ENCODE measurements at places on chromosomes 7 and 10.

DNA sequence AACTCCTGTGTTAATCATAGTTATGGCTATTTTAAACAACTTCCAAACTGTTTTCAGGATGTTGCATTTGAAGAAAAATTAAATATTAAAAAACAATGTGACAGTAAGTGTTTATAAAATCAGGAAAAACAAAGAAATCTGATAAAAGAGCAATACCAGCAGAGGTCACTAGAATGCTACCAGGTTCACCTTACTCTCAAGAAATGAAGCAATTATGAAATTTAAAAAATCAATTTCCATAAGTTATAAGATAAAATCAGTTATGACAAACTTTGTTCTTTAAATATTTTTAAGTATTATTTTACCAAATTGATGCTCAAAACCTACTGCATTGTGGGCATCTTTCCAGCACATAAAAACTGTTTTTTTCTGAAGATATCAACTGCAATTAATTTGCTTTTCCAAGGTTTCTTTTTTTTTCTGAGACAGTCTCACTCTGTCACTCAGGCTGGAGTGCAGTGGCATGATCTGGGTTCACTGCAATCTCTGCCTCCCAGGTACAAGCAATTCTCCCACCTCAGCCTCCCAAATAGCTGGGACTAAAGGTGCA is 50.7 kb upstream of the RHEB start:
- peak; percentile 48 for DNase-seq

DNA sequence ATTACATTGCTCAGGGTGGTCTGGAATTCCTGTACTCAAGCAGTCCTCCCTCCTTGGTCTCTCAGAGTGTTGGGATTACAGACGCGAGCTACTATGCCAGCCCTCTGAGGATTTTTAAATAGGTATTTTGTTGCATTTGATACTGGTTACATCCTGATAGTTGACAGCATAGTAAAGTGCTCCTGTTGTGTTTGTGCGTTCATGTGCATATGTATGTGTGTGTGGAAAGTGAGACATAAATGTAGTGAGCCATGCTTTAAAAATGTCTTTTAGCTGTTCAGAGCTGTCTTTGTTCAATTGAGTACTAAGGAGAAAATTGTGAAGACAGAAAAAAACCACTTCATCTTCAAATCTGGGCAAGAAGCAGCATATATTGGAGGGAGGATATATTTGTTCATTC is 27.8 kb downstream of the ZNRF2 start:
- DNase-seq, result no peak

DNA sequence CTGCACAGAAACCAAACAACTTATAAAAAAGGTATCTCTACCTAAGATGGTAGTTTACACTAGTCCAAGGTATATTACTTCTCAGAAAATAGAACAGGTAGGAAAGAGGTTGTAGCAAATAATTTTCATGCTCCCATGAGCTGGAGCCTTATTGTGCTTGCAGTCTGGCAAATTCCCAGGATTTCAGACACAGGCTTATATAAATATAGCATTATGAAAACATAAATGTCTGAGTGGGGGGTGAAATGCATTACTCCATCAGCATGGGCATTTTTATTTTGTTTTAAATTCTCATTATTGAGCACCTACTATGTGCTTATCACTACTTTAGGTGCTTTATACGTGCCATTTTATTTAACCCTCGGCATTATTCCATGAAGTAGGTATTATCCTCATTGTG is 83.0 kb upstream of the PHYHIPL start:
- DNase-seq, result no peak

DNA sequence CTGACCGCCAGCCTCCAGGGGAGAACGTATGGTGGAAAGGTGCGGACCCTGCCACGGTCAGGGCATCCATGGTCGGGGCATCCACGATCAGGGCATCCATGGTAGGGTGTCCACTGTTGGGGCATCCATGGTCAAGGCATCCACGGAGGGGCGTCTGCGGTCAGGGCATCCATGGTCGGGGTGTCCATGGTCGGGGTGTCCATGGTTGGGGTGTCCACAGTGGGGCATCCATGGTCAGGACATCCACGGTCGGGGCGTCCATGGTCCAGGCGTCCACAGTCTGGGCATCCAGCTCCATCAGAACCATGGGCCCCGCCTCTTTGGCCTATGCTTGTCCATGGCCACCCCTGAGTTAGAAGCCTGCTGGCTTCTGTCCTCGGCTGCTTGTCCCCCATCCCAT is 148.1 kb downstream of the ADARB2 start:
- DNase-seq, result no peak

DNA sequence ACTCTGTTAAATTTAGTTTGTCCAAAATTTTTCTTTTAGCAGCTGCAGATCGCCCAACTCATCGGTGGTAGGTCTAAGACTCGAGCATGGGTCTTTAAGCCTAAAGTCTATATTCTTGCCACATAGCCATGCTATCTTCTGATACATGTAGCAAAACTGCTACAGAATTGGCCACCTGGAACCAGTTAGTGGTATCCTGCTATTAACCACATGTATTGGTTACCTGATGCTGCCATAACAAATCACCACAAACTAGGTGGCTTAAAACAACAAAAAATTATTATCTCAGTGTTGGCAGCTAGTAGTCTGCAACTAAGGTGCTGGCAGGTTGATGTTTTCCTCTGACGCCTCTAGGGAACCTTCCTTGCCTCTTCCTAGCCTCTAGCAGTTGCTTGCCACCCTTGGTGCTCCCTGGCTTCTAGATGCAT is 96.7 kb upstream of the PIK3CG start:
- DNase-seq, result no peak

DNA sequence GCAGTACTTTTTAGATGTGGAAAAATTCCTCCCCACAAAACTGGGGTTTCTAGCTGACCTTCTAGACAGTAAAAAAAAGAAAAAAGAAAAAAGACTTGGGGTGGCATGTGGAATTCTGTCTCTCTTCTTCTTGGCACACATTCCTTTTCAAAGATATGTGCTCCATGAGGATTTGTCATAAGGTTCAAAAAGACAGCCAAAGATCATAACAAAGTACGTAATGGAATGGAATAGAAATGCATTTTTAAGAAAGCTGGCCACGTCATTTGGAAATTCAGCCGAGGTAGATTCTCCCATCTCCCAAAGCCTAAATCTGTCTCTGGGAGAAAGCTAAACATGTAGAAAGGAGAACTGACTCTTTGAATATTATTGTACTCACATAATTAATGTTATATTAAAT is 381.3 kb upstream of the NFE2L3 start:
- DNase-seq, result no peak

DNA sequence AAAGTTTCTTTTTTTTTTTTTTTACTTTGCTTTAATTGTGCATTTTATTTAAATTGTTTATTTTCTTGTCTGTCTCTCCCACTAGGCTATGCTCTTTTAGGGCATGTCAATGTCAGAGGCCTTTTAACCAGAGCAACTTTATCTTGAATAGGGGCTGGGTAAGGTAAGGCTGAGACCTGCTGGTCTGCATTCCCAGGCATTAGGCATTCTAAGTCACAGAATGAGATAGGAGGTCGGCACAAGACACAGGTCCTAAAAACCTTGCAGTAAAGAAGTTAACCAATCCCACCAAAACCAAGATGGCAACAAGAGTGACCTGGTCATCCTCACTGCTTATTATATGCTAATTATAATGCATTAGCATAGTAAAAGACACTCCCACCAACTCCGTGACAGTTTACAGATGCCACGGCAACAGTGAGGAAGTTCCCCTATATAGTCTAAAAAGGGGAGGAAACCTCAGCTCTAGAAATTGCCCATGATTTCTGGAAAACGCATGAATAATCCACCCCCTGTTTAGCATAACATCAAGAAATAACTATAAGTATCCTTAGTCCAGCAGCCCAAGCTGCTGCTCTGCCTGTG is 47.0 kb upstream of the FRMD4A start:
- no peak for DNase-seq

GRCh38 chr7:78080241-78080640 is 281.7 kb downstream of the PHTF2 start:
- no peak for DNase-seq

DNA sequence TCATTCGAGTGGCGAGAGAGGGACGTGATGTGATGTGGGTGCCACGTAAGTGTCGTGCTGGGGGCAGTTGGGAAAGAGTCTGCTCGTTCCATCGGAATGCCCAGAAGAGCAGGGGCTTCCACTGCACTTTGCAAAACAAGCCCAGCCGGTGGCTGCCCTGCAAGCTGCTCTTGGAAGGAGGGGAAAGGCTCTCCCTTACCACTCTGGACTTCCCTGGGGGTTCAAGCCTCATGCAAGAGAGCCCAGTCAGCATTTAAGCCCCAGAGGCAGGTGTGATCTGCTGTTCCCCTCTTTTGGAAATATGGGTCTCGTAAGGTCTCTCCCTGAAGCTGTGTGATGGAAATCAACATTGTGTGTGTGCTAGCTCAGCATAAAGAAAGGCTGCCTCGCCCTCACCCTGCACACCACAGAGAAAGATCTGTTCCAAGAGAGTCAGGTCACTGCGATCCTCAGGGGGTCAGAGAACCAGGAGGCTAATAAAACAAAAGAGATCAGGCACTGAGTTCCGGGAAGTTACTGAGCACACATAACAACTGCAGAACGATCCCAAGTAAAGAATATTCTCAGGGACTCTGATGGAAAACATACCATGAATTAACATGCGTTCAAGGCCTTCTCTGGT is 212.5 kb downstream of the ADAM12 start:
- no peak for DNase-seq

- DNase-seq, result no peak
These were observed 18.3 kb downstream of the CHST3 start for GRCh38 chr10:71982269-71983178.

DNA sequence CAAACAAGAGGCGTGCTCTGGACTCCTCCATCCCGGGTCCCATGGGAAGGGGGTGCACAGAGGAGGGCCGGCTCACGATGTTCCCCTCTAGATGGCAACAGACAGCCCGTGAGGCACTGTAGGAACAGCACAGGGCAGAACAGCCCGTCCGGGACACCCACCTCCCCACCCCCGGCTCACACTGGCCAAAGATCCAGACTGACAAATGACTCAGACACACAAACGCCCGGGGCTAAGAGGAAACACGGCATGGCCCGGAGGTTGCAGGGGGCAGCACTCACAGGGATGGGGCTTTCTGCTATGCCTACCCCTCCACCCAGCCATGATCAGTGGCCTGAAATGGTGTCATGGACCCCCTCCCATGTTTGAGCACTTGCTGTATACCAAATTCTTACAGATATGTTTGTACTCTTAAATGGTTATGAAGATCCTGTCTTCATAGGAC is 4.9 kb upstream of the ELN start:
- peak; percentile 71 for DNase-seq

GRCh38 chr7:49638166-49638565 is 135.3 kb upstream of the VWC2 start:
- peak; percentile 31 for DNase-seq

DNA sequence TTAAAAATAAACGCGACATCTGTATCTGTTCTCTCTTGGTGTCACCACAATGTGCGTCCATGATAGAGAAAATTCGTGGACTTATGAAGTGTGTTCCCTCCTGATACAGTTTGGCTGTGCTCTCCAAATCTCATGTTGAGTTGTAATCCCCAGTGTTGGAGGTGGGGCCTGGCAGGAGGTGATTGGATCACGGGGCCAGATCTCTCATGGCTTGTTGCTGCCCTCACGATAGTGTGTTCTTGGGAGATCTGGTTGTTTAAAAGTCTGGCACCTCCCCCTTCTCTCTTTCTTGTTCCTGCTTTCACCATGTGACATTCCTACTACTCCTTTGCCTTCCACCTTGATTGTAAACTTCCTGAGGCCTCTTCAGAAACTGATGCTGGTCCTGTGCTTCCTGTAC is 229.4 kb upstream of the MYO3A start:
- no peak for DNase-seq

DNA sequence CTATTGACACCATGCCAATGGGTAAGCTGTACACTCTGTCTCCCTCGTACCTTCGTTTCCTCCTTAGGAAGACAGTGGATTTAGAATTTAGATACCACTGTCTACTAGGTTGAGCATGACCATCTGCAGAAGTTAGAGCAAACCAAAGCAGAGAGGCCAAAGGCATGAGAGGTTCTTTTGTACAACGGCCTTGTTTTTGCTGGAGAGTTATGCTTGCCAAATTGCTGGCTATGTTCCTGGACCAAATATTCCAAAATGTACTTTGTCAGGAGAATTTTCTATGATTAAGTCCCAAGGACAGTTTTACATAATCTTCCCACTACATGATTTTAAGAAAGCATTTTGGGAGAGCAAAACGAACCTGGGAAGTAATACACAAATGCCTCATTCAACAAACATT is 47.9 kb upstream of the PLCE1 start:
- DNase-seq, result no peak

- DNase-seq, result peak; percentile 94
These were observed 91.0 kb upstream of the KMT2E start for GRCh38 chr7:104923010-104923421.

DNA sequence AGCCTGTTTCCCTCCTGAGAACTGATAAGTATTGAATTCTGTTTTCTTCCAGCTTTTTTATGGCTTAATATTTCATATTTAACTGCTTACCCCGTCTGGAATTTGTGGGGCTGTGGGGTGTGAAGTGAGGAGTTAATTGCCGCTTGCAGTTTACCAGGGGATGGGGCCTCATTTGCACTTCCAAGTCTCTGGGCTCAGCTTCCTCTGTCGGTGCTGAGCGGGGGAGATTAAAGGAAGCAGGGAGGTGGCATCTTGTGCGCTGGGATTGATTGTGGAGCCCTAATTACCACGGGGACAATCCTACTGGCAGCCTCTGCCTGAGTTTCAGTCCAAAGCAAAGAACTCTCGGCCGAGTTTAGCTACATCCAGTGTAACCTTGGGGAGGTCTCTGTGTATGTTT is 33.4 kb downstream of the ELFN1 start:
- no peak for DNase-seq

DNA sequence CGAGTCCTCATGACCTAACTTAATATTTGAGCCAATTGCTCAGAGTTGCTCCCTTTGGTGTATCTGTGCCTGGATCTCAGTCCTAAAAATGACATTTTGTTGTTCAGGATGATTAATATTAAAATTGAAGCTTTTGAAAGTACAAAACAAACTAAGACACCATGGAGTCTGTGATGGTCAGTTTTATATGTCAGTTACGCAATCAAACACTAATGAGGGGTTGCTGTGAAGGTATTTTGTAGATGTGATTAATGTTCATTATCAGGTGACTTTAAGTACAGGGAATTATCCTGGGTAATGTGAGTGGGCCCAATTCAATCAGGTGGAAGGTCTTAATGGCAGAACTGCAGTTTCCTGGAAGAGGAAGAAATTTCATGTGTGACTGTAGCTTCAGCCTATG is 546.7 kb downstream of the REEP3 start:
- no peak for DNase-seq

GRCh38 chr7:123533553-123533917 is 860 bp downstream of the IQUB start:
- DNase-seq, result no peak

DNA sequence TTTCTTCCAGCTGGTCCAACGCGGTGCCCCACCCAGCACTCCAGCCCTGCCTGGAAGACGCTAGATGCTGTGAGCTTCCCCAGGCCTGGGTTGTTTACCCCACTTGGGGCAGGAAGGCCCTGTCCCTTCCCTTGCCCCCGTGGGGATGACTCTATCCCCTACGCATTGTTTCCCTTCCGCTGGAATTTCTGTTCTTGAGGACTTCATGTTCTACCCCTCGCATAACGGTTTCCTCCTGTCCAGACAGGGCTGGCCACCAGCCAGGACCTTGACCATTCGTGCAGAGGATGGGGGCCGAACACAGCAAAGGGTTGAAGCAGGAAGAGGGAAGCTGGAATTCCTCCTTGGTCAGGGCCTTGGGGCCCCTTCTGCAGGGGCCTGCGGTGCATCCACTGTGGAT is 14.7 kb upstream of the SERPINE1 start:
- DNase-seq, result no peak

Measured in suppressor macrophage treated with lipopolysaccharide for 1 hour (primary cell).